Osteocyte (in vitro differentiated cells): ENCODE measurements at places on chromosomes 11 and 22. TPM values are rescaled to one million over a fixed set of nuclear protein-coding genes. Genes with fewer than 3 reads are reported as not detected.

DNA sequence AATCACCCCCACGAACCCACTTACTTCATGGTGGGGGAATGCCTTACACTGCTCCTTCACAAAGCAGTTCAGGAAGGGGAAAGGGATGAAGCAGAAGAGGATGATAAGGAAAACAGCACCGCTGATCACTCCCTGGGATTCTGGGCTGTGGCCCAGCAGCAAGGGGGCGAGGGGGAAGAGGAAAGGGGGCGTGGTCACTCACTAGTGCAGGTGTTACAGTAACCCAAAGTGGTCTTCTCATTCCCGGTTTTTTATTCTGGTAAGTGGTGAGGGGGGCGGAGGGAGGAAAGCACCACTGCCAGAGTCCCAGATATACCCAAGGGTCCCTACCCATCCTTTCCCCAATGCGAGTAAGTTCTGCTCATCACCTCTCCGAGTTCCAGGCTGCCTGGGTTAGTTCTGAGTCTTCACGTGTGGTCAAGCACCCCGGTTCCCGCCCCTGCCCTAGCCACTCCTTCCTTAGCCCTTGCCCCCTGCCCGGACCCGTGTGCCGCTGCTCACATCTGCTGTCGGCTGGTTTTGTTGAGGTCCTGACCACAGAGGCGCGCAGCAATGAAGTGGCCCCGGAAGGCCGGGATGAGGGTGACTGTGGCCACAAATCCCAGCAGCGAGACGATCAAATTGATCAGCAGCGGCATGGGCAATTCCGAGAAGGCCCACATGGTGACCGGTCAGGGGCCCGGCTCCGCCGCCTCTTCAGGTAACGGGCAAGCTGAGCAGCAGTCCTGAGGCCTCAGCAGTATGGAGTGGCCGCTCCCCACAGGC lies 477 bp downstream of the DPAGT1 start:
- no peak for DNase-seq

Gene RPL3
- total RNA-seq, result 1,770 and 1,792 TPM in 2 replicates

Gene ATP6V1E1
- 119 and 123 TPM in 2 replicates for total RNA-seq

DNA sequence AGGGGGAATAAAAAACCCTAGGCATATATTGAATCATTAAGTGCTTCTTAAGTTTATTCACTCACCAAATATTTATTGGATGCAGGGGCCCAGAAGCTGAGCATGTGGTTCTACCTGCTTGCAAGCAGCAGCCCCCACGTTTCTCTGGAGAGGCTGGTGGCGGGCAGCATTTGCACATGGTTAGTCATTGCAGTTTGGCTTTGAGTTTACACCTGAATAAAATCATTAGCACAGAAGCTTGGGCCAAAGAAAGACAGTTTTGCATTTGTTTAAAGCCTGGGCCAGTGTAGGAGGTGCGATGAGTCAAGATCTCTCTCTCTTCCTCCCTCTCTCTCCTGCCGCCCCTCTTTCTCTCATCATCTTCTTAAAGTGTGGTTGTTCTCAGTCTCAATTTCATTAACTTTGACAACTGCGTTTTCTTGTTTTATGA lies 72.6 kb downstream of the C22orf31 start:
- DNase-seq, result no peak

- DNase-seq, result no peak
Measured at GRCh38 chr22:27801202-27801615, 347 bp downstream of the MN1 start.

- peak; percentile 56 for DNase-seq
Measured at GRCh38 chr11:36264973-36265344, 24.3 kb downstream of the COMMD9 start.

Gene NLRP14
- not detected in 2 replicates for total RNA-seq

GRCh38 chr11:112797092-112797491 lies 164.1 kb upstream of the NCAM1 start:
- DNase-seq, result no peak
